NCI-H345 (cell line): ENCODE measurements at places on chromosomes 11 and 22.

DNA sequence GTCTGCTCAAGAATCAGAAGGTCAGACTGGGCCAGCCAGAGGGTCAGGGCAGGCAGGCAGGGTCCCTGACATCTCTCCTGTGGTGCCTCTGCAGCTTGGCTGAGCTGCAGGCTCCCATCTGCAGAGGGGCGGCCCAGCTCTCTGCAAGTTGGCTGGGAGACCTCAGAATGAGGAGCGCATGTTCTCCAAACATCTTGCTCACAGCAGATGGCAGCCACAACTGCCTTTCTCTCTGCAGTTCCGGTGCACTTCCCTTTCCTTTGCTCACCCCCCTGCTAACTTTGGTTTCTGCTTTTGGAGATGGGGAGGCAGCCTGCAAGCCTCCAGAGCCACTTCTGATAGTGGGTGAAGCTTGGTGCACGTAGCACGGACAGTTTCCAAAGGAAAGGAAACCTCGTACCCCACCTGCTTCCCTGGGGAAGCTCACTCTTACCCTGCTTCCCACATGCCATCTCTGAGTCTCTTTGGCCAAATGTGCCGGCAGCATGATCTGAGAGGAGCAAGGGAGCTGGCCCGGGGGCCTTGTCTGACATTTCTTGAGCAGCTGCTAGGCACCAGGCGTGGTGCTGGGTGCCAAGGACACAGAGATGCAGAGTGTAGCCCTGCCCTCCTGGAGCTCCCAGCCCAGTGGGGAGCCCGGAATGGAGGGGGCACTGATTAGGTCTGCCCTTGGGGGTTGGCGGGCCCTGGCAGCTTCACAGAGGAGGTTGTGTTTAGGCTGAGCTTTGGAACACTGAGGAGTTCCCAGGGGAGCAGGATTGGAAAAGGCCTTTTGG lies 18.2 kb downstream of the DAGLA start:
- DNase-seq: peak; percentile 69

DNA sequence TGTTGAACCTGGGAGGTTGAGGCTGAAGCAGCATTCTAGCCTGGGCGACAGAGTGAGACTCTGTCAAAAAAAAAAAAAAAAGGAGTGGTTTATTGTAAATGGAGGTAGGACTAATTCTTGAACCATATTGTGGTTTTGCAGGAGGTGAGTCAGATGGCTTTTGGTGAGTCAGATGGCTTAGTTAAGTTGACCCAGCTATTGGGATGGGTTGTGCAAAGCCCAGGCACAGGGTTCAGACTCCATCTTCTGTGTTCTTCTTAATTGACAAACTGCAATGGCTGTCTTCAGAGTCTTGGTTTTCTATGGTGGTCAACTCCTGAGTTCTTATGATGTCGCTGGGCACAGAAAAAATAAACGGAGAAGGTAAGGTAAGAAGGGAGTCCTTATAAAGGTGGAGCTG lies 182.7 kb downstream of the ADAMTS15 start:
- DNase-seq: no peak

DNA sequence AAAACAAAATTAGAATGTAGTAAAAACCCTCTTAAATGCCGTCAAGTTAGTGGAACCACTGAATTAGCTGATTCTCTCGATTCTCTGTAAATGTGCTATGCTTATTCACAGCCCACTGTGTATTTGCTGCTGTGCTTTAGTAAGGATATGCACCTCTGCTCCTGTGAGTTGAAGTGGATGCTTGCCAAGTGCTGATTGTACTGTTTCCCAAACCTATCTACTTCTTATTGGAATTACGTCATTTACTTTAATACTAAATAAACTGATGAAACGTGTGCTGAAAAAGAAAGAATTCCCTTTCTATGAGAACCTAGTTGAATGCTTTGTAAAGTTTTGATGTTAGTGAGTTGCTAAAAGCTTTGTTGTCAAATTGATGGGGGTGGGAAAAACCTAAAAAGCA lies 158.4 kb downstream of the LRRC4C start:
- DNase-seq: peak; percentile 9

DNA sequence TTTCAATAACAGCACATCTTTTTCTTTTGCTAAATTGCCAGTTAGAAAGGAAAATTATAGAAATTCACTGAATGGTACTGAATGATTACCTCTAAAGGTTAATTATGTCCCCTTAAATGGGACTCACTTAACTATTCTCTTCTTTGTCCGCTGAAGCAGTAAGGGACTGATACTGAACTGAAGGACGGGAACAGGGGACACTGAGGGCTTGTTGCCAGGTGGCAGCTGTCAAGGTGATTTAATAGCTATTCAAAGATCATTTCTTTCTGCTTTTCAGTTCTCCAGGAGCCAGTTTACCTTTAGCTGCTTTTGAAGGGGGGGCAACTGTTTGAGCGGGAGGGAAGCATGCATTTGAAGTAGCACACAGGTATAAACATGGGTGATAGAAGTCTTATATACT lies 325.4 kb upstream of the CCDC90B start:
- DNase-seq: peak; percentile 75
